ENCODE measurements at places on chromosomes 5 and 9. TPM values are rescaled to one million over a fixed set of nuclear protein-coding genes. Genes with fewer than 3 reads are reported as not detected.

The MRPL36 gene
- total RNA-seq: 149 TPM

The GLRA1 gene
- total RNA-seq: not detected

The WWC1 gene
- total RNA-seq: 48.7 TPM

The CAMK4 gene
- total RNA-seq: 28.0 TPM

The RPS23 gene
- total RNA-seq: 2,437 TPM

The SHROOM1 gene
- total RNA-seq: 10.3 TPM

The INSL6 gene
- not detected for total RNA-seq

The KIF27 gene
- 0.87 TPM for total RNA-seq

The GDA gene
- not detected for total RNA-seq

The SLC4A9 gene
- total RNA-seq: not detected

The GFRA3 gene
- total RNA-seq: not detected

The PRR7 gene
- total RNA-seq: 34.3 TPM

The SPOCK1 gene
- total RNA-seq: 38.5 TPM

The TEX10 gene
- 92.8 TPM for total RNA-seq

The AQP7 gene
- not detected for total RNA-seq

The LOX gene
- total RNA-seq: 10.2 TPM

The ZDHHC11B gene
- total RNA-seq: not detected

The PSMB7 gene
- total RNA-seq: 413 TPM

Data from HT1080 (cell line).